ENCODE measurements at places on chromosomes 7 and 10.

DNA sequence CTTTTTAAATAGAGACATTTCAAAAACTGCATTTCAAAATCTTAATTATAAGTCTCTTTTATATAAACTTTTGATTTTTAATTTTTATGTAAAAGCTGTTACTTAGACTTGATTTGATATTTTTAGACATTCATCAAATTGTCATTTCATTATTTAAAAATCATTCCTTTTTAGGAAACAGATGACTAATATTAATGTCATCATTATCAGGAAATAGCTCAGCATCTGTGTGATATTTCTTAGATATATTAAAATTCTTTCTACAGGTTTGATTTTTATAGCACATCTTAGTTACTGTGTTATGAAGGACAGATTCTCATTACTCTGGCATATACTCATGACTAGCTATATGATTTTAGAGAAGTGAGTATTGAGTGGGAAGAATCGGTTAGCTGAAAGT is 17.2 kb downstream of the RUNDC3B start:
- DNase-seq, result no peak

- DNase-seq, result no peak
Measured at GRCh38 chr10:102450374-102451104, 804 bp downstream of the C10orf95 start.

DNA sequence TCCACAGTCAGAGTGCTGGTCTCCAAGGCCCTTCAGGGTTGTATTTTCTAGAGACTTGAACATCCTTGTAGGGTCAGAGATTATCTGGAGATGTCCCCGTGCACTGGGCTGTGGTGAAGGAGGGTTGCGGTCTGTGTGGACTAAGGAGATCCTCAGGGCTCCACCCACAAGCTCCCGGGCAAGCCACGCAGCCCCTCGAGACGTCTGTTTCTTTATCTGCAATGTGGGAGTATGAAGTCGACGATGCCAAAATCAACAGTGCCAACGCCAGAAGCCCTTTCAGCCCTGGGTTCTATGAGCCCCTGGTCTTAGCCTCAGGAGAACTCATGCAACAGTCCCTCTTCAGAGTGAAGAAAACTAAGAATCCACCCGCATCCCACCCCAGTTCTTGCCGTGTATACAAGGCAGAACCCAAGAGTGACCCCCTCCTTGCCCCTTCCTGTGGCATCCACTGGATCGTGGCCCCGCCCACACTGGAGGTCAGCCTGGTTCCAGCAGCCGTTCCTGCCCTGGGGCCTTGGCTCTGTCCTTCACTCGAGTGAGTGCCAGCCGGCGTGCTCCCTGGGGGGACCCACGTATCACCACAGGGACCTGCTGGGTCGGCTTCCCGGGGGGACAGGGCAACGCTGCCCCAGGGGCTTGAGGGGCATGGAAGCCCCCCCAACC is 6.0 kb upstream of the SHH start:
- DNase-seq, result no peak

GRCh38 chr7:116432527-116432916 is 67.0 kb upstream of the CAV2 start:
- DNase-seq, result no peak

DNA sequence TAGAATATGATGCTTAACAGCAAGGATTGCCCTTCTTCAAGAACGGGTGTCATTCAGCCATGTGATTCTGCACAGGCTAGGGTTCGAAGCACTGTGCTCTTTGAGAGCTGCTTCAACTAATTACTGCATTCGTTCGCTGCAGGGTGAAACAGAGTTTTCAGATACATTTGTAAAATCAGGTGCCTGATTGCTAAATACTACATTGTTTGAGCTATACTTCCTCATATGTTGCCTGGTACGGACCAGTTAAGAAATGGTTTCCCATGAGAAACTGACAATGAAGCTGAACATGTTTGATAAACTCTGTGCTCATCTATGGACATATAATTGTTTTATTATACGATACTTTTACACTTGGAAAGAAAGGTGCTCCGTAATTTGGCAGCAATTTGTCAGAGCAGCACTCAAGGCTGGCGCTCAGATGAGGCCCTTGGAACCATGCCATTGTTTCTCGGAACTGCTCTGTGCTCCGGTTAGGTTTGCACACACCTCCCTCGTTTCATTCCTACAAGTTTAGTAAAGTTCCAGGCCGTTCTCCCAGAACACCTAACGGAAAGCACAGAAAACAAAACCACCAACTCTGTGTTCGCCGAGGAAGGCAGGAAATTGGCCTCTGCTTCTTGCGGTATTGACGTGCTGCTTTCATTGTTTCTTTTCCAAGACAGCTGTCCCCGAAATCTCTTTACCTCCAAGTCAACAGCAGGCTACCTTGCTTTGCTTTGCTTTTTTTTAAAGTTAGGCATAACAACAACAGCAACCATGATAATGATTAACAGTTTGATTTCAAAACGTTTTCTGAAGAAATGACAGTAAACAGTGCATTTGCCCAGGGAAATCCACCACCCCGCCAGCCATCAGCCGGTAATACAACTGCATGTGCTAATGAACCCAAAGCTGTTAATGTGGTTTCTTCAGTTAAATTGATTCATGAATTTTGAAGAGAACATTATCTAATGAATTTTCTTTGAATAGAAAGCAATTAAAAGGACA is 206.9 kb downstream of the EBF3 start:
- DNase-seq, result no peak

DNA sequence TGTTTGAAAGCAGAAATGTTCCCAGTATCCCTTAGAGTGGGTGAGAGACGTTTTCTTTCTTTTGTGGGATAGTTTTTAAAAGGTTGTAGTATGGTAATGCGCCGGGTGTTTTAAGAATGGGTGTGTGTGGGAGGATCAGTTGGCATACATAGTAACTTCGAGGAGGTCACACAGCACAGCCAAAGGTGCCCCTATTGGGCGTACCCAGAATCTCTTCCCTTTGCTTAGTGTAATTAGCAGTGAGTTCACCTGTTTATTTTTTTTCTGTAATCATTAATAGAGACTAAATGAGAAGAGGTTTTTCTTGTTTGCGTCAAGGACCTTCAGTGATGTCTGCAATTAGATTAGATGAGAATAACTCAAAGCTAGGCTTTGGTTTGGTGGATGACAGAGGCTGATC is 1.5 kb downstream of the PLEKHA8 start:
- DNase-seq, result no peak

DNA sequence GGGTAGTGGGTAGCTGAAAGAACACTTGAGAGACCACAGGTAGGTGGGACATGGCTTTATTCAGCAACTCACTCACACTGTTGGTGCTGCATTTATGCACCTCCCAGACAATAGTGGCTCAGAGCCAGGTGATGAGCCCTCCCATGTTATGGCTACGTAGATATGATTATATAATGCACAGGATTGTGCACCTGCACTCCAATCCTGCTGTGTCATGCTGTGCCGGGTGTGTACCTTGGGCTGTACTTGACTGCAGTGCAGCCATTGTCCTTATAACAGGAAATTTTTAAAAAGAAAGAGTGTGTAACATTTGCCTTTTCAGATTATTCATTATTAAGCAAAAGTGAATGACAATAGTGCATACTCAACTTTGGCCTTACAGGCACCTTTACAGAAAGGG is 366.1 kb upstream of the BMPER start:
- no peak for DNase-seq

GRCh38 chr10:18231480-18231879 is 91.3 kb downstream of the CACNB2 start:
- no peak for DNase-seq

DNA sequence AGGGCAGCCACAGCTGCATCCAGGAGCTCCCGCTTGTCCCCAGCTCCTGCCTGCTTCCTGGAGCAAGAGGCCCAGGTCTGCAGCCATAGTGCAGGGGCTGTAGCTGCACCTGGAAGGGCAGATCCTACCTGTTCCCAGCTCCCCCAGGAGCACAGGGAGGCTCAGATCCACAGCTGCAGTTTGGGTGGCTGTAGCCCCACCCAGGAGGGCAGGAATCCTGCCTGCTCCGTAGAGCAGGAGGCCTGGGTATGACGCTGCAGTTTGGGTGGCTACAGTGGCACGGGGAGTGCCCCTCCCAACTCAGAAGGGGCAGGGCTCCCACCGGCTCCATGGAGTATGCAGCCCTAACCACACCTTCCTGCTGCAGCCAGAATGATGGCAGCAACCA is 26.7 kb upstream of the CDCA7L start:
- no peak for DNase-seq

DNA sequence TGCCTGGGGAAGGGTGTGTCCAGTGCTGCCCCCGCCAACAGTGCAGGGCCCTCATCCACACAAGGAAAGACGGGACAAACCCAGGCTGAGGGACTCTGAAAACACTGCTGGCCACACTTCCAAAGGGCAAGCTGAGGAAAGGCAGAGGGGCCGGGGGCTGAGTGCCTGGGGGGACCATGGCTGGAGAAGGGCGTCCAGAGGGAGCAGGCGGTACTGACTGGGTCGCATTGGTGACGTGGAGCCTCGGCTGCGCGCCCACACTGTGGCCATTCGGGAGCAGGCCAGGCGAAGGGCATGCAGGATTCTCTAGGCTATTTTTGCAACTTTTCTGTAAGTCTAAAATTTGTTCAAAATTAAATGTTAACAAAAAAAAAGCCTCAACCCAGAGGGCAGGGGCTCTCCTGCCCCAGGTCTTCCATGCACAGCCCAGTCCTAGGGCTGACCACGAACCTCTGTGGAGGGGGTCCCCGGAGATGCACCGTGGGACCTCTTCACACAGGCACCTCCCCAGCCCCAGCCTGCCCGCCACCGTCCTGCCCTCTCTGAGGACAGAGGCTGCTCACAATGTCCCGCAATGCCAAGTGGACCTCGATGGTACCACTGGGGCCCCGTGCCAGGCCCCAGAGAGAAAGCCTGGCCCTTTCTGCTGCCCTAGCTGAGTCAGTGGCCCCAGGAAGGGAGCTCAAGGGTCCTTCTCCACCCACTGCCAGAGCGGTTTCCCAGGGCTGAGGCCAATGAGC is 10.4 kb downstream of the ADAM8 start:
- no peak for DNase-seq

DNA sequence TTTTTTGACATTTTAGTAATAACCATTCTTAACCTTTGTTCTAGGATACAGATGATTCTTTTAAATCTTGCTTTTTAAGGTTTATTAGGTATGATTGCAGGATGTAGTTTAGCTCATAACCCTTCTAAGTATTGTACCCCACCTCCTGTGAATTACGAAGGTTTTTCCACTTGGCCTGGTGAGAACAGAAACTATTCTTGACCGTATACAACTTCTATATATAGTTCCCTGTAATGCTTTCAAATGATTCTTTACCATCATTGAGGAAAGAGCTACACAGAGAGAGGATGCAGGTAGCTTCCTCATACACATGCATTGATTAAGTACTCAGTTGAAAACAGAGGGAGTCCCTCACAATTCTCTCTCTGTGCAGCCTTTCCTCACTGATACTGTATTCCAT is 86.3 kb downstream of the PALS2 start:
- no peak for DNase-seq

DNA sequence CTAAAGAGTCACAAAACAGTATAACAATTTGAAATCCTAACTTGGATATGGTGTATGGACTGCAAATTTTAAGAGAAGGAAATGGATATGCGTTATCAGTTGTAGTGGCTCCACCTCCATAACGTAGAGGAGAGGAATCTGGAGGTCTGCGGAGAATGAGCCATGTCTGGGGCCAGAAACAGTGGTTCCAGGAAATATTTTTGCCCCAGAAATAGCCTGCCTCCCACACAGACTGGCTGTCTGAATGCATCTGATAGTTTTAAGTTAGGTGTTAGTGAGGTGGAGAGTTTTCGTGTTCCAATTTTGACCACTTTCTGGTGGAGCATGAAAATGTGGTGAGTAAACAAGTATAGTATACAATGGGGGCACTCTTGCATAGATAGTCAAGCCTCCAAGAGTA is 1.6 kb downstream of the PHTF2 start:
- DNase-seq, result no peak

DNA sequence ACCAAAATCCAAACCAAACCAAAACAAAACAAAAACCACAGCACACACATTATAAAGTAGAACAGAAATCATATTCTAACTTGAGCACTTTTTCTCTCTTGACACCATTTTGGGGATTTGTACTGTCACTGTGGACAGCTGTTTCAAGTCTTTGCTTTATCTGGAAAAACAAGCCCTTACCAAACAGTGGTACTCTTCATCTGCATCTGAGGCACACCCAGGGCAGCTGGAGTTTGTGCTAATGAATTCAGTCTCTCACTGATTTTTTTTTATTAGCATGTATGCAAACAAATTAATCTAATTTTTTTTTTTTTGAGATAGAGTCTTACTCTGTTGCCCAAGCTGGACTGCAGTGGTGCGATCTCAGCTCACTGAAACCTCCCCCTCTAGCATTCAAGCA is 171.4 kb downstream of the RAPGEF5 start:
- DNase-seq, result no peak

- no peak for DNase-seq
Measured at GRCh38 chr10:82210331-82210730, 335.3 kb downstream of the NRG3 start.

GRCh38 chr7:111414374-111414773 is 147.9 kb downstream of the IMMP2L start:
- no peak for DNase-seq

DNA sequence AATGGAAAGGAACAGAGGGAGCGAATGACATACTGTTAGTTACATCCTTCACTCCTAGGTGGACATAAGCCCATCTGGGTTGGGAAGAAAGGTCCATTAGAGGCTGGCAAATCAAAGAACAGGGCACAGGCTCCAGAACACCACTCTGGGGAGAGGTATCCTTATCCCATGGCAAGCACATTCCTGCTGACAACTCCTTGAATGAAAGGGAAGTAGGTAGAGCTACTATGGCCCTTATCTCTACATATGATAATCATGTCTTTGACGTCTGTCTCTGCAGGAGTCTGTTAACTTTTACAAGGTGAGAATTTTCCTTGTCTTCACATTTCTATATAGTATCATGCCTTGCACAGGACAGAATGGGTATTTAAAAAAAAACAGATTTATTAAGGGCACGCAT is 10.4 kb downstream of the DENND11 start:
- DNase-seq, result no peak

- peak; percentile 48 for DNase-seq
Measured at GRCh38 chr10:52951824-52952223, 179.2 kb upstream of the MBL2 start.

- DNase-seq, result no peak
Measured at GRCh38 chr10:121284936-121285335, 313.3 kb downstream of the FGFR2 start.

DNA sequence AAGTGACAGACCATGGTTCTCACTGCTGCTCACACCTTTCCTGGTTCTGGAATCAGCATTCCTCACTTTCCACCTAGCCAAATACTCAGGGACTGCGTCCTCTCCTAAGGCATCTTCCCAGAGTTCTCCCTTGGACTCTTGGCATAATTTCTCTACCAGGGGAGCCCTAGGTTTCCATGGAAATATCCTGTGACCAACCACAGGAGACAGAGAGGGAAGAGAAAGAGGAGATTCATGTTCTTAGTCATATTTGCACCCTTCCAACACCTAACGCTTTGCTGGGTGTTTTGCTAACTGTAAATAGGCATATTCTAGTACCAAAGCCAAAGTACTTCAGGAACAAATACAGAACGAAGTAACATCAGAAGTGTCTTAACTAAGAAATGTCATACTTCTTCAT is 28.6 kb downstream of the DENND11 start:
- DNase-seq, result no peak

All from NT2/D1 (cell line).